ENCODE measurements at places on chromosomes 1 and 21.
A peak's percentile ranks its signal among the peaks of the same experiment; 100 is the strongest.

- no peak for DNase-seq
Observed at GRCh38 chr1:20600156-20600555, 11.3 kb downstream of the CDA start.

- DNase-seq = no peak
Observed at GRCh38 chr1:245495681-245496080, 340.9 kb downstream of the KIF26B start.

DNA sequence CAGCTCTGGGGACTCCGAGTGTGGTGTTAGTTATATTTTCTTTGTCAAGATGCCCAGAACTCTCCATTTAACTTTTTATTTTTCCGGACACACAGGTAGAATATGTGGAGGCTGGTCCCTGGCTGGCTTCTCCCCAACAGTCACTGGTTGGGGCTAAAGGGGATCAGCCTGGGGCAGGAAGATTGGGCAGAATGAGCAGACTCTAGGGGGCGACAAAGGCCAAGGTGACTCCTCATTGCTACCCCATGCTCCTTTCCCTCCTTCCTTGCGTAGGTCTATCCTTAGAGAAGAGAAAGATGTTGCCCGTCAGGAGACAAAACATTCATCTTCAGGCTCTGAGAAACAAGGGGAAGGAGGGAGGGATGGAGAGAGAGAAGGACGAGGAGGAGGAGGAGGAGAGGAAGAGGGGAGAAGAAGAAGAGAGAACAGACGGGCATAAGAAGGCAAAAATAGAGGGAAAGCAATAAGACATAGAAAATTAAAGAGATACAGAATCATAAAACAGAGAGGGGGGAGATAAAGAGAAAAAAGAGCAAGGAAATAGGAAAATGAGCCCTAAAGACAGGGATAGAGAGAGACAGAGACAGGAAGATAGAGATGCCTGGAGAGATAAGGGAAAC lies 89.9 kb downstream of the FOXD2 start:
- no peak for DNase-seq

- DNase-seq = no peak
Observed at GRCh38 chr1:29551123-29551936, 315.0 kb downstream of the PTPRU start.

GRCh38 chr1:238961790-238962189 lies 424.6 kb upstream of the CHRM3 start:
- DNase-seq = no peak

- DNase-seq = no peak
Observed at GRCh38 chr1:22379566-22379965, 72.1 kb upstream of the ZBTB40 start.

GRCh38 chr1:32992489-32993323 lies 28.1 kb upstream of the RNF19B start:
- DNase-seq = peak; percentile 79

DNA sequence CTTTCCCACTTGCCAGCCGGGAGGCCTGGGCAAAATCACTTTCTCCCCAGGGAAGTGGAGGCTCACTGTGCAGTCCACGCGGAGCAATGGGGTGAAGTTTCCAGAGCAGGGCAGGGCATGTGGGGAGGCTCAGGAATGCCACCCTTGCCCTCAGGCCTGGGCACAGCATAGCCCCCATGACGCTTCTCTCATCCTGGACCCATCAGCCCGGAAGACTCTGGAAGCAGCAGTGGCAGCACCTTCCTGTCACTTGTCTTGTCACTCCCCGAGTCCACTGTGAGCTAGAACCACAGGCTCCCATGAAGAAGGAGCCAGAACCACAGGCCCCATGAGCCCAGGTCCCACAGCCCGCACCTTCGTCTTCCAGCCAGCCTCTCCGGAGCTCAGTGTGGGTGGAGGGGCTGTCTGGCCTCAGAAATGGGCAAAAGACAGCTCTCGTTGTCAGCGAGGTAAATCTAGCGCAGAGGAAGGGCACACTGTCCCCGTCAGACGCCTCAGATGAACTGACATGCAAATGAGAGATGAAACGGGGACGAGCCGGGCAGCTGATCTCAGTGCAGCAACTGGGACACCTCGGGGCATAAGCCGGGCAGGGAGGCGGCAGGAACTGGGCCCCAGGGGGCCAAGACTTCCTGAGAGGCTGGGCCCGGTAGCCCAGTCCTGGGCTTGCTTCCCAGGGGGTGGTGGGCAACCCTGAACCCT lies 6.1 kb downstream of the PDE9A start:
- DNase-seq = no peak

DNA sequence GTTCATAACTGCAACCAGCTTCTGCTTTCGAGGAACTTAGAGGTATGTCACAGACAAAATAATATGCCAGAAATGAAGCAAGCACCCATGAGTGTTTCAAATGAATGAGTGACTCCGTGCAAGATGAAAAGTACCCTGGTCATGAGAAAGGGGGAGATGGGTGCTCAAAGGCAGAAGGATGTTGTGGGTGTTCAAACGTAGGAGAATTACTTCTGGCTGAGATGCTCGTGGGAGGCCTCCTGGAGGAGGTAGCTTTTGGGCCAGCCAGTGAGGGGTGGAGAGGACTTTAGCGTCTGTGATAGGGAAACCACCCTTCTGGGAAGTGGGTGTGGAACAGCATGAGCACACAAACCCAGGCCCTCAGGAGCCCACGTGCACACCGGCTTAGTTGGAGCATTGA lies 113.8 kb downstream of the SYF2 start:
- DNase-seq = no peak

GRCh38 chr1:174900317-174900716 lies 99.4 kb upstream of the CACYBP start:
- no peak for DNase-seq

GRCh38 chr1:30914587-30914922 lies 6.0 kb upstream of the SDC3 start:
- DNase-seq = no peak

DNA sequence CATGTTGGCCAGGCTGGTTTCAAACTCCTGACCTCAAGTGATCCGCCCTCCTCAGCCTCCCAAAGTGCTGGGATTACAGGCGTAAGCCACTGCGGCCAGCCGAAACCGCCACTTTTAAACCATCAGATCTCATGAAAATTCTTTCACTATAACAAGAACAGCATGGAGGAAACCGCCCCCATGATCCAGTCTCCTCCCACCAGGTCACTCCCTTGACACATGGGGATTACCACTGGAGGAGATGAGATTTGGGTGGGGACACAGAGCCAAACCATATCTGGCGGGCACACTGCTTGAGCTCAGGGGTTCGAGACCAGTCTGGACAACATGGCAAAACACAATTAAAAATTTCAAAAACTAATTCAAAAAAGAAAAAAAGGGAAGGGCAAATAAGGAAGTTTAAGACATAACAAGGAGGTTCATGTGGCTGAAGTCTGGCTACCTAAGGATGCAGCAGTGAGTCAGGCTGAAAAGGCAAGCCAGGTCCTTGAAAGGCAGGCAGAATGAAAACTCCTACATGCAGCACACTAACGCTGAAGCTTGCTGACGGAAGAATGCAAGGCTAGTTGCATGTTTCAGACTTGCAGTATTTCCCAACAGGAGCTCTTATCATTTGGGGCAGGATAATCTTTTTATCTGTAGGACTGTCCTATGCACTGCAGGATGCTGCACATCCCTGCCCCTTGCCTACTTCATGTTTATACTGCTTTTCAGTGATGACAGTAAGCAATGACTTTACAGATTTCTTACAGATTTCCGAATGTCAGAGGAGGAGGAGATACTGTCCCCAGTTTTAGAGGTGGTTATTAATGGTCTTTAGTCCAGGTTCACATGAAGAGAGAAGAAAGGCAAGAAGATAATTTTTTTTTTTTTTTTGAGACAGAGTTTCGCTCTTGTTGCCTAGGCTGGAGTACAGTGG lies 49.3 kb downstream of the FBXO42 start:
- DNase-seq = no peak

GRCh38 chr1:47931395-47931794 lies 65.8 kb downstream of the TRABD2B start:
- DNase-seq = no peak

- no peak for DNase-seq
Observed at GRCh38 chr1:241857131-241857530, 9.1 kb downstream of the EXO1 start.

DNA sequence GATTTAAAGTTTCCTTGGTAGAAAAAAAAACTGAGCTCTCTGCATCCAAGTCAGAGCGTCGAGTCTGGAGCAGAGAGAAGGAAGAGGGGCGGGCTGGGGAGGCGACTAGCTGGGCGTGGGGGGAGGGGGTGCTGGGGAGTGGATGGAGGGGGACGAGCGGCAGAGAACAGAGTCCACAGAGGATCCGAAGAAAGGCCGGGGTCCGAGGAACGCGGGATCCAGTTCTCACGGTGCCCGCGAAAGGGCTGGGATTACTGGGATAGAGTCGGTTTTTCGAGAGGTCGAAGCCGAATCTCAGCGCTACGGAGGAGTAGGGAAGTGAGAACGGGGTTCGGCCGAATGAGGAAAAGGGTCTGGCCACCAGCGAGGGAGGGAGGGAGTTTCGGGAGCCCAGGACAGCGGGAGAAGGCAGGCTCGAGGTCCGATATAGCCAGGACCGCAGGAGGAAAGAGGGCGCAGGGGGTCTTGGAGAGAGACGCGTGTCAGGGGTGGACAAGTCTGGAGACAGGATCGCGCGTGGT lies 665 bp downstream of the DAB1 start:
- no peak for DNase-seq

- DNase-seq = no peak
Observed at GRCh38 chr1:99818063-99818699, 32.0 kb upstream of the AGL start.

Data from AG09319 (cell line).